ENCODE measurements at places on chromosomes 2 and 18. TPM values are rescaled to one million over a fixed set of nuclear protein-coding genes. Genes with fewer than 3 reads are reported as not detected.

The CYP20A1 gene
- total RNA-seq, result 8.1 TPM

The MOGAT1 gene
- total RNA-seq, result not detected

The CREG2 gene
- total RNA-seq, result 9.7 TPM

The IL1B gene
- 0.18 TPM for total RNA-seq

The EN1 gene
- 1.1 TPM for total RNA-seq

The LIPG gene
- total RNA-seq, result 0.03 TPM

The TBR1 gene
- not detected for total RNA-seq

The TPO gene
- 0.15 TPM for total RNA-seq

The G6PC2 gene
- not detected for total RNA-seq

The FSHR gene
- not detected for total RNA-seq

The SERPINB12 gene
- not detected for total RNA-seq

The PFN4 gene
- total RNA-seq, result 1.2 TPM

The CHRND gene
- total RNA-seq, result not detected

The COX5B gene
- 271 TPM for total RNA-seq

The GAD1 gene
- 0.73 TPM for total RNA-seq

The ST8SIA3 gene
- not detected for total RNA-seq

The TNFRSF11A gene
- 6.5 TPM for total RNA-seq

The BCL11A gene
- total RNA-seq, result 0.06 TPM

The GALM gene
- total RNA-seq, result 18.5 TPM

The TEKT4 gene
- total RNA-seq, result not detected

The CXCR1 gene
- total RNA-seq, result not detected

The ASIC4 gene
- 0.08 TPM for total RNA-seq

The PSTPIP2 gene
- 0.33 TPM for total RNA-seq

The C2orf15 gene
- total RNA-seq, result 0.40 TPM

The GNAL gene
- 4.8 TPM for total RNA-seq

The MORN2 gene
- total RNA-seq, result 44.0 TPM

The FZD7 gene
- total RNA-seq, result 6.9 TPM

The GPBAR1 gene
- total RNA-seq, result 0.15 TPM

The PROKR1 gene
- not detected for total RNA-seq

The UGT1A8 gene
- total RNA-seq, result not detected

The KIF1A gene
- 0.73 TPM for total RNA-seq

The ACTG2 gene
- 0.16 TPM for total RNA-seq

The C1QL2 gene
- 0.18 TPM for total RNA-seq

The SLC20A1 gene
- total RNA-seq, result 141 TPM

The STON1 gene
- not detected for total RNA-seq

The CDK15 gene
- total RNA-seq, result not detected

The TEX44 gene
- not detected for total RNA-seq

The RPRM gene
- total RNA-seq, result not detected

The MAP3K19 gene
- not detected for total RNA-seq

The FHOD3 gene
- total RNA-seq, result 2.8 TPM

The CD28 gene
- not detected for total RNA-seq

The SLC9A4 gene
- not detected for total RNA-seq
